ENCODE measurements at places on chromosomes 5 and 9. TPM values are rescaled to one million over a fixed set of nuclear protein-coding genes. Genes with fewer than 3 reads are reported as not detected.

GRCh38 chr9:111728617-111729366, 65.9 kb downstream of the SHOC1 start:
- no peak overlapping the region for H3K27ac ChIP-seq
- no peaks in the 10 kb centered on the region for H3K27me3 ChIP-seq
- H3K36me3 ChIP-seq = no peaks in the 10 kb centered on the region

- H3K36me3 ChIP-seq = no peaks in the 10 kb centered on the region
- H3K4me3 ChIP-seq = no peak overlapping the region
- no peak overlapping the region for H3K27ac ChIP-seq
- no peaks in the 10 kb centered on the region for H3K27me3 ChIP-seq
- DNase-seq = no peak
Measured at GRCh38 chr5:93385655-93386054, 195.4 kb downstream of the NR2F1-AS1 start.

GRCh38 chr5:87020099-87020934, 247.4 kb upstream of the RASA1 start:
- no peaks in the 10 kb centered on the region for H3K36me3 ChIP-seq
- DNase-seq = no peak
- H3K27me3 ChIP-seq = no peaks in the 10 kb centered on the region
- H3K4me3 ChIP-seq = no peak overlapping the region
- H3K4me1 ChIP-seq = no peaks in the 10 kb centered on the region

DNA sequence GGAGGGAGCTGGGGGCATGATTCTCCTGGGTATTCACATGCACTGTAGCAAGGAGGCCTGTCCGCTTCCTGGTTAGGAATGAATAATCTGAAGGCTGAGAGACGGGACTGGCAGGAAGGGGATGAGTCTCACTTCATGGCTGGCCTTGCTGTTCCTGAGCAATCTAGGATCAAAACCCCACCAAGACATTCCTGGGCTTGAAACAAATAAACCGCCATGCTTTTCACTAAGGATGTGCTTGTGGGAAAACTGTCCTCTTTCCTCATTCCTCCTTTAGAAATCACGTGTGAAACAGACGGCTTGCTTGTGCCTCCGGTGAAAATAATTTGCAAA, 132.8 kb downstream of the MACROH2A1 start:
- H3K27me3 ChIP-seq = no peaks in the 10 kb centered on the region
- peak overlapping the region; percentile 56 for H3K27ac ChIP-seq
- H3K36me3 ChIP-seq = no peaks in the 10 kb centered on the region
- H3K4me1 ChIP-seq = peaks cover 45% of the 10 kb centered on the region
- no peak overlapping the region for H3K4me3 ChIP-seq
- no peak for DNase-seq

Gene DDX4
- 0.26 TPM for total RNA-seq
